ENCODE measurements at places on chromosomes 3 and 15.

- DNase-seq = no peak
These were observed 27.5 kb upstream of the TM4SF19 start for GRCh38 chr3:196365736-196366135.

DNA sequence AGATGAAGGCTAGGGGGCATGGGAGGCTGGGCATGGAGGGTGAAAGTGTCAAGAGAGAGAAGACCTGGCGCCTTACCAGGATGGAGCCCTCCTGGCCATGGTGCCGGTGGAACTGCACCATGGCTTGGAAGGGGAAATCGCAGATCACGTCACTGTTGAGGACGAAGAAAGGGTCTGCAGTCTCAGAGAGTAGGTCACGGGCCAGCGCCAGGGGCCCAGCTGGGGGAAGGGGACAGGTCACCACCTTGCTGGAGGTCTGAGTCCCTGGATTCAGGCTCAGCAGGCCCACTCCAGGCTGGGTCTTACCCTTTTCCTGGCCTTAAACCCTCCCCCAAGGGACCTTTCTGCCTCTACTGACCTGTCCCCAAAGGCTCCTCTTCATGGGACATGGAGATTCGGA, 855 bp downstream of the GMPPB start:
- peak; percentile 68 for DNase-seq

DNA sequence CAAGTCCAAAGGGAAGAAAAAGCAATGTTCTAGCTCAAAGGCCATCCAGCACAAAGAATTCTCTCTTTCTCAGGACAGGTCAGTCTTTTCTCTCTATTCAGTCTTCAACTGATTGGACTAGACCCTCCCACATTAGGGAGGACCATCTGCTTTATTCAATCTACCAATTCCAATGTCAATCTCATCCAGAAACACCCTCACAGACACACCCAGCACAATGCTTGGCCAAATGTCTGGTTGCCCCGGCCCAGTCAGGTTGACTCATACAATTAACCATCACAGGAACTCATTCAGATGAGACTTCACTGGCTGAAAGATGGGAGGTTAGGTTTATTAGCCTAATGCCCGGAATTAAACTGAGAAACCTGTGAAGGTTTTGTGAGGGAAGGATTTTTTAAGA, 32.4 kb downstream of the ACAN start:
- no peak for DNase-seq

GRCh38 chr3:107589454-107589853, 66.7 kb downstream of the BBX start:
- DNase-seq = no peak

GRCh38 chr3:170056710-170057454, 19.1 kb downstream of the GPR160 start:
- DNase-seq = no peak

GRCh38 chr15:40338041-40338657, 2.6 kb downstream of the CCDC9B start:
- peak; percentile 83 for DNase-seq

DNA sequence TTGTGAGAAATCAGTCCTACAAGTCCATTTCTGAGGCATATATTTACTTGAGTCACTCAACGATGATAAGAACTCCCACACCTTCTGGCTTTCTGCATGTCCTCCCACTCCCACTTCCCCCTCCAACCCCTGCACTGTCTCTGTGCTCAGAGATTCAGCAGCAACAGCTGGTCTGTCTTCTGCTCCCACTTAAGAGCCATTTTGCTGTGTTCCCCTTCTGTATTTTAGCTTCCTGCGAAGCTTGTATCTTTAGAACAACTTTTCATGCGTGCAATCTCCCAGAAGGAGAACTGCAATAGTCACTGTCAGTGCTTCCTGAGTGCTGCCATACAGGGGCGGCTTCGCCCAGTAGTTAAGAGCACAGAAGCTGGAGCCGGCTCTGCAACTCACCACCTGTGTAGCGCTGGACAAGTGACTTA, 90.0 kb upstream of the SPATA12 start:
- no peak for DNase-seq

DNA sequence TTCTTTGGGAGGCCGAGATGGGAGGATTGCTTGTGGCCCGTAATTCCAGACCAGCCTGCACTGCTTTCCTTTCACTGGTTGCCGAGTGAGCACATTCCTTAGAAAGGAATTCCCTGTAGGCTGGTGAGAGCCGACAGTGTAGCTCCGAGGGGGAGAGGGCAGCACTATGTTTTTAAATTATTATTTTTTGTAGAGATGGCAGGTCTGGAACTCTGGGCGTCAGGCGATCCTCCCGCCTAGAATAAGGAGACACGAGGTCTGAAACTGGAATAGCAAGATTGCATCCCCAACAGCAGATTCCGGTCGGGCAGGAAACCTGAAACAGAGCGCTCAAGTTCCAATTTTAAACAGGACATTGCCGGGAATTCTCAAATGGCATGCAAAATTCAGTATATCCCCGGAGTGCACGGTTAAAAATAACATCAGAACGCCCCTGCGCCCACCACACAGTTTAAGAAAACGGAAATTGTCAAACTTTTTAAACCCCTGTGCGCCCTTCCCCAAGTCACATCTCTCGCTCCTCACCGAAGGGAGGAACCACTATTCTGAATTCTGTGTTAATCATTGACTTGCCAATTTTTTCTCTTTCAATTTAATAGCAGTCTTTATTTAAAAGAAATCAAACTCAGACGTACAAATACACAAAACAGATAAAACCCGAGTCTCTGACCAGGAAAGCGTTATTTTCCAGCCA, 643 bp upstream of the RNU5B-1 start:
- DNase-seq = no peak

GRCh38 chr3:154111365-154111935, 9.7 kb upstream of the ARHGEF26 start:
- no peak for DNase-seq

- no peak for DNase-seq
These were observed 228.5 kb downstream of the CHL1 start for GRCh38 chr3:425079-425478.

DNA sequence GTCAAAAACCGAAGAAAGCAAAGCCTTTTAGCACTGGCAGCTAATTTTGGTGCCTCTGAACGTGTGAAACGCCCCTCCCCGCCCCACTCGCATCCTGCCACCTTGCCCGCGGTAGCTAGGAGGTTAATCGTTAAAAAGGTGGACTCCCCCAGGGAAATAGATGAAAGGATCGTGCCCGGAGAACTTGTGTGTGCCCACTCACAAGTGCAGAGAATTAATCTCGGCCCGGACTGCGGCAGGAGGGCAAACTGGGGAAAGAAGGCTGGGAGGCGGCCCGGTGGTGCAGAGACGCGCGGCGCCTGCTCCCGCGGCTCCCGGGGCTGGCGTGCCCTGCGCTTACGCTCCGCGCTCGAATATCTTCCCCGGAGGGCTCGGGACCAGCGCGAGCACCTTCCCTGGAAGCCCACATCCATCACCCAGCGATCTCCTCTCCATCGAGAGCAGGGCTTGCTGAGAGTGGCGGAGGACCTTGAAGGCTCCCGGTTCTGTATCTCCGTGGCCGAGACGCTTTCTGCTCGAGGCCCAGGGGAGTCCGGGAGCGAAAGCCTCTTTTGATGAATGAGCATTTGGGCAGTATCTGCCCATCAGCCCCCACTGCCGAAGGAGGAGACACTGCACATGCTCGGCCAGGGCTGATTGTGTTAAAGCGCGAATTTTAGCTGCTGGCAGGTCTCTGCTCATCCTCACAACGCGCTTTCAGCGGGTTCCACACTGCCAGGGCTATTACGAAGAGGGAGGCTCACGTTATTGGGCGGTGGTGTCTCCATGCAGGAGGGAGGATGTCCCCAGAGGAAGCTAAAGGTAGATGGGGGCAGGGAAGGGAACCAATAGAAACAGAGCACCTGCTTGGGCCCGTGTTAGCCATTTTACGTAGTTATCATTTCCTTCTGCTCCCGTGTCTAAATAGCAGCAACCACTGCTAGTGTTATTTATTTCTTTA, 1.3 kb upstream of the SPTSSB start:
- peak; percentile 53 for DNase-seq

DNA sequence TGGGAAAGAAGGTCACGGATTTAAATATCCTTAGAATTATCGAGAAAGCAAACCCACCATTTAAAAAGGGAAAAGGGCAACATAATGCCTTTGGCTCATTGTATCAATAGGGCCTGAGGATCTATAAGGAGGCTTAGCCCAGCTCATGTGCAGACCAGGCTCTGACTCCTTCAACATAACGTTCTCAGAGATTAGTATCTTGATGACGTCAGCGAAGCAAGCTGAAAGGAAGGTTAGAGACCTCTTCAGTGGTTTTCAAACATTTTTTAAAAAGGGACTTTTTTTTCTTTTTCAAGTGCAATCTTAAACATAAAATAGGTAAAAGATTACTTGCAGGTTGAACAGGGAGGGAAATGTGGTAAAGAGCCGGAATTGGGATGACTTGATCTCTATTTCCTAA, 463.9 kb upstream of the ADAMTS9 start:
- no peak for DNase-seq

DNA sequence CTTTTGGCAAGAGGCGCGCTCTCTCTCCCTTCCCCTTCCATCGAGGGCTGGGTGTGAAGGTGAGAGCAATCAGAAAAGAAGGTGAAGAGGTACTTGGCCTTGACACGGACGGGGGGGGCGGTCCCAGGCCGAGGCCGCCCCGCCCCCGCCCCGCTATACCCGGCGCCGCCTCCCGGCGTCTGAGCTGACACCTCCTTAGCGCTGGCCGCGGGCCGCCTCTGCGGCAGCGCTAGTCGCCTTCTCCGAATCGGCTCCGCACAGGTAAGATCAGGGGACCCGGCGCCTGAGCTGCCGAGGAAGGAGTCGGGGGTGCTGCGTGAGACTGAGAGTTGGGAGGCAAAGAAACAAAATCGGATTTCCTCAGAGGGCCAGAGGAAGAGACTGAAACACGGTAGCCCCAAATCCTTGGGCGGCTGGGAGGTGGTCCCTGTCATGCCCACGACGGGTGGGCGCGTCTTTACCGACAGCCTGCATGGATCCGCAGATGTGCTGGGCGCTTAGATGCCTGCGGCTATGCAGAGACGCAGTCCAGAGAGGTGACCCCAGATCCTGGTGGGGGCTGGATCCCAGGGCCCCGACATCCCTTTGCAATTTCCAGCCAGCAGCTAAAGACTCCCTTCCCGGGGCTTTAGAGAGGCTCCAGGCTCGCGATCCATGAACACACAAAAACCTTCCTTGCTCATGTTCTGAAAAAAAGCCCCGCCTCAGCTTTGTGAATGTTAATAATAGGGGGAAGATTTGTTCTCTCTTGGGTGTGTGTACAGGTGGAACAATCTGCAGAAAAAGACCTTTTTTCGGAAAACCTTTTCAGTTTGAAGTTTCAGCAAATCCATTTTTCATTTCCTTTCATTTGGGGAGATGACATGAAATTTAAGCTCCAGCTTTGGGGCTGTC, at the start of gene ENTPD3:
TSS of gene ENTPD3 (plus strand) at position 184 of the 894 bp plus-strand sequence. CDS start 874 bp downstream, outside the sequence.
- DNase-seq = no peak

- DNase-seq = peak; percentile 79
These were observed 681 bp downstream of the CTDSPL start for GRCh38 chr3:37862219-37862902.

- no peak for DNase-seq
These were observed 828.8 kb downstream of the ROBO2 start for GRCh38 chr3:77868725-77869124.

DNA sequence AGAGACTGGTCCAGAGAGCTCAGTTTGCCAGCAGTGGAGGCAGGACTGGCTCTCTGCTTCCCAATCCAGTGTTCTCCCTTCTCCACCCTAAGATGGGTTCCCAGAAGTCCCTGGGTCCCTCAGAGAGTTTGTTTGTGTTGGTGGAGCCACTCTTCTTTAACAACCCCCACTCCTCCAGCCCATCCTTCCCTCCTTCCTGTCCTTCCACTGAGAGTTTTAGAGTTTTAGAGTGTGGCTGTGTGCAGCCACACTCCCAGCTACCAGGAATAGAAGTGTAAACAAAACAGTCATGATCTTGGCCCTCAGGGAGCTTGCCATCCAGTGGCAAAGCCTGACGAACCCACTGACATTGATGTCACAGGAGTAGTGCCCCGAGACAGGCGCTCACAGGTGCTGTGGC, 12.5 kb upstream of the FBLN2 start:
- DNase-seq = no peak

- DNase-seq = no peak
These were observed 117.2 kb downstream of the TCF12 start for GRCh38 chr15:57035664-57036063.

DNA sequence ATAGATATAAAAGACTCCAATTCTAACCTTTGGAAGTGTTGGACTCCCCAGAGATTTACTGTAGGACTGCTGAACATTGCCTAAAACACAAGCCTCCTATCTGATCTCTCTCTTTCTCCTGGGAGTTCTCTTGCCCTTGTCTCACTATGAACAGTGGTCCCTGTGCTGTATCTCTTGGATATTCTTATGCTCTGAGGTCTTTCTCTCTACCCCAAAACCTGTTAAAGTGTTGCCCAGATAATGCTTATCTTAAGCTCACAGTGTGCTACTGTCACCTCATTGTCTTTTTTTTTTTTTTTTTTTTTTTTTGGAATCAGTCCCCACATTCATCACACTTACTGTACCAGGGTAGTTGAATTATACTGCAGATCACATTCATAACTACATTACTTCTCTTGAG, 131.0 kb upstream of the CBLB start:
- no peak for DNase-seq

GRCh38 chr3:112602217-112602838, 38.6 kb downstream of the CCDC80 start:
- DNase-seq = no peak

GRCh38 chr15:93418566-93418965, 329.6 kb upstream of the RGMA start:
- no peak for DNase-seq

GRCh38 chr3:48405971-48406370, 23.9 kb downstream of the PLXNB1 start:
- no peak for DNase-seq

DNA sequence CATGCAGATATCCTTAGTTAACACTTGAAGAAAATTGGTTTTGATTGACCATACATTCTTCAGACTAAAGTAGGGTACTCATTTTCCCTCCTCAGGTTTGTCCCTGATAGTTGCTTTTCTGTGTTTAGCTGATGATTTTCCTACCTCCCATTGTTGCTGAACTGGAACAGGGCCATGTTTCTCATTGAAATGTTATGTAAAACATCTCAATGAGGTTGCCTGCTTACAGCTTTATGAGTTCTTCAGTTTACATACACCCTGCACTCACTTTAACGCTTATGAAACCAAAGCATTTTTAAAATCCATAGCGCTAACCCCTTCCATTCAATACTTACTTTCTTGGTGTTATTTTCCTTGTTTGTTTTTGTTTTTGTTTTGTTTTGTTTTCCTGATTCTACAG, 61.9 kb downstream of the HMG20A start:
- no peak for DNase-seq

- DNase-seq = no peak
These were observed 343.1 kb upstream of the SEMA6D start for GRCh38 chr15:47374222-47374621.

GRCh38 chr3:33277193-33277882, at the start of gene FBXL2:
FBXL2 (plus strand) TSS chr3:33277442; CDS start chr3:33277513, 71 bp downstream.
- DNase-seq = peak; percentile 77

DNA sequence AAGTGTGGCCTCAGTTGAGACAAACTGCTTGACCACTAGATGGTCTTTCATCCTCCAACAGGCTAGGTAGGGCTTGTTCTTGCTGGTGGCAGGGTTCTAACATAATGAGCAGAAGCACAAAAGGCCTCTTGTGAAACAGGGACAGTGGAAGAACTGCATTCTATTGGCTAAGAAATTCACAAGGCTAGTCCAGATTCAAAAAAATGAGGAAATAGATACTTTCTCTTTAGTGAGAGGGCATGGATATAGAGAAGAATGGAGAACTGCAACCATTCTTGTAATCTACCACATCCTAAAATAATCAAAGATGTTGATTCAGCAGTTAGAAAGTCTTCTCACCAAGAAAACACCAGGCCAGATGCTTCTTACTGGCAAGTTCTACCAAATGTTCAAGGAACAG, 143.7 kb upstream of the LRIG1 start:
- no peak for DNase-seq

GRCh38 chr3:172270557-172271166, 177.6 kb downstream of the GHSR start:
- no peak for DNase-seq

GRCh38 chr3:105827959-105828358, 40.9 kb downstream of the CBLB start:
- no peak for DNase-seq
